Activated naive CD4-positive, alpha-beta T cell (primary cell): ENCODE measurements at places on chromosomes 3 and 15.

DNA sequence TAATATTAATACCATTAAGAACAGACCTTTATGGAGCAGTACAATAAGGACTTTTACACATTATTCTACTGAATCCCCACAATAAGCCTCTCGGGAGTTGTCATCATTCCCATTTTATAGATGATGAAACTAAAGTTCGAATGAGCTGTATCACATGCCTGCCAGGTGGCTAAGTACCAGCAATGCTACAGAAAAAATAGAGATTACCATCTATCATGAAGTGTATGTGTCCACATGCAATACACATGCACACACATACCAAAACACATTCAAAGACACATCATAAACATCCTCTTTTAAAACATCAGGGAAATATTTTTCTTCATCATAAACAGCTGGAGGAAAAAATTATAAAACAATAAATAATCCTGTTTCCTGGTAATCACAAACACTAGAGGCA, 136.6 kb downstream of the SUCLG2 start:
- no peak for DNase-seq

DNA sequence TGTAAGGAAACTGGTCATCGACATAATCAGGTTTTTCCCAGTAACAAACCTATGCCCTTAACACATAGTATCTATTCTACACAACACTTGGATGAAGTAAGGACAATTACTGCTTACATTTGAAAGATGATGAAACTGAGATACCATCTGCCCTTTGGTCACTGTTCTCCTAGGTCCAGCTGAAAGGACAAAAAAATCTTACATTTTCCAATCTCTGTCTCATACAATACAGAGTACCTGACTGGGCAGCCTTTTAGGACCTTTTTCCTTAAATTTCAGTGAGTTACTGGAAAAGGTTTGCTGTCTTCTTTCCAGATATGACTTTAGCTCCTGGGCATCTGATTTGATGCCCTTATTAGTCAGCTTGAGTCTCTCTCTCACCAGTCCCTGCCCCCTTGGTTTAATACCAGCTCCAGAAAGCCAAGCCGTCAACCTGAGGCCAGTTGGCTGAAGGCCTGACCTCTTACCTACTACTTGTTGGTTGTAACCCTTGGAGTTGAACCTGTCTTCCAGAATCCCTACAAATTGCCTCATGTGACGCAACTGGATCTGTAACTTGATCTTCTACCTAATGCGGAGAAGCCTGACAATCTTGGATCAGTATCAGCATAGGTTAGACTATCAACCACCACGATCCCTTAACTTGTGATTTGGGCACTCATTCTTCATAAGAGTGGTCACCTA, 355.3 kb upstream of the ZNF385D start:
- no peak for DNase-seq

DNA sequence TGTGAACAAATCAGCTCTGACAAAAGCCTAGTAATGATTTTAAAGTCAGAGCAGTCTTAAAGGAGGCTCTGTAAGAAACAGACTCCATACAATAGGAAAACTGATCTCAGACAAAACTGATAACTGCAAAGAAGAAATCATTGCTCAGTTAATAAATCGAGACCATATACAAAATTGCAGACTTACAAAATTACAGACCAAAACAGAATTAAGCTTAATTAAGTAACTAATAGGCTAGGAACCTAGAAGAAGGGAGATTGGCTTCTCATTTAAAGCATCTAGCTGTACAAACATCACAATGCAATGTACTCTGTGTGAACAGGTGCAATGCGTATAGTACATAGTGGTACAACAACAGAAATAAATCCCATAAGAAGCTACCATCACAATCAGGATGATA, 46.3 kb downstream of the ZBTB20 start:
- no peak for DNase-seq

- no peak for DNase-seq
Observed at GRCh38 chr15:51879555-51879954, 50.1 kb downstream of the TMOD3 start.

- no peak for DNase-seq
Observed at GRCh38 chr3:72187131-72187530, 402.2 kb upstream of the PROK2 start.

DNA sequence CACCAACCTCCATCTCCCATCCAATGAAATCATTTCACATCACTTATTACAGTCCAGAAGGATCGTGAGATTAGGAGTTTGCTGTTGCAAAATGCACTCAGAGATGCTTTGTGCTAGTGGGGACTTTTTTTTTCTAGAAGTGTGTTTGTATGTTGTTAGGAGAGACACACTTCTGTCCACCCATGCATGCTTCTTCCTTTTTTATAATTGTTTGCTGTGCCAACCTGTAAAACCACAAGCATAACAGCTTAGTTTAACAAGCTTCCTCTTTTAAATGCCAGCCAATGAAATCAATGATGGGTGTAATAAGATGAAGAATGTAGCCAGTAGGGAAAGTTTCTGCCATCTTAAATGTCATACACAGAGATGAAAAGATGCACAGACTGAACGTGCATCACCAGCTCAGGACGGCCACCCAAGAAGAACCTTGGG, 305.6 kb upstream of the STT3B start:
- DNase-seq: no peak

GRCh38 chr3:75171630-75172230, 492.4 kb upstream of the FRG2C start:
- no peak for DNase-seq

GRCh38 chr3:123813876-123814275, 70.3 kb downstream of the MYLK start:
- DNase-seq: no peak
